ENCODE measurements at places on chromosomes 6 and 20.

GRCh38 chr20:16939051-16939450, 190.9 kb downstream of the OTOR start:
- no peak for DNase-seq

GRCh38 chr6:32529697-32530430, at the start of gene HLA-DRB5:
Gene HLA-DRB5 (minus strand): TSS chr6:32530287. CDS start chr6:32530224, 63 bp downstream.
- DNase-seq, result no peak

GRCh38 chr6:18269253-18269652, 4.9 kb upstream of the DEK start:
- peak; percentile 32 for DNase-seq

DNA sequence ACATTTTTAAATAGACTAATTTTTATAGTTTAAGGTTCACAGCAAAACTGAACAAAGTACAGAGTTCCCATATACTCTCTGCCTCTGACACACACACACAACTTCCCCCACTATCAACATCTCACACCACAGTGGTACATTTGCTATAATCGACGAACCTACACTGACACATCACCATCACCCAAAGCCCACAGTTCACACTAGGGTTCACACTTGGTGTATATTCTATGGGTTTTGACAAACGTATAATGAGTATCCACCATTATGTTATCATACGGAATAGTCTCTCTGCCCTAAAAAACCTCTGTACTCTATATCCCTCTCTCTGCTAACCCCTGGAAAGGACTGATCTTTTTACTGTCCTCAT, 15.6 kb downstream of the TMEM30A start:
- no peak for DNase-seq

- DNase-seq, result no peak
Measured at GRCh38 chr6:13229205-13230085, 98.9 kb downstream of the TBC1D7 start.

- peak; percentile 30 for DNase-seq
Measured at GRCh38 chr6:35052694-35053565, 88.2 kb downstream of the TCP11 start.

DNA sequence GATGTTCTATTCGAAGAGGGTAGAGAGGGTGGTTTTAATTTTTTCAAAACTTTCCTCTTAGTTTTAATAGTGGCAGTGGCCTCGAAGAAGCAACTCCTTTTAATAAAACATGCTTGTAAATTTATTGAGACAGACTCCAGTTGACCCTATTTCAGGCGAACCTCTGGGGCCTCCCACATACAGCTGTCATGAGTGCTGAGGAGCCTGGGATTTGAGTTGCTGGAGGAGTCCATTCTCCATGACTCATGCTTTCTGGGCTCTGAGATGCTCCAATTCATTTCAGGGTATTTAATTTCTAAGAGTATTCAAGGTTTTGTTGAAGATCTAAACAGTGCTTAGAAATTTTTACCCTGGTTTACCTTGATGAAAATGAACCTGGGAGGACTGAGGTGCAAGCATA, 580.4 kb downstream of the CBLN4 start:
- no peak for DNase-seq

GRCh38 chr20:62508641-62509051, 32.9 kb upstream of the GATA5 start:
- no peak for DNase-seq

DNA sequence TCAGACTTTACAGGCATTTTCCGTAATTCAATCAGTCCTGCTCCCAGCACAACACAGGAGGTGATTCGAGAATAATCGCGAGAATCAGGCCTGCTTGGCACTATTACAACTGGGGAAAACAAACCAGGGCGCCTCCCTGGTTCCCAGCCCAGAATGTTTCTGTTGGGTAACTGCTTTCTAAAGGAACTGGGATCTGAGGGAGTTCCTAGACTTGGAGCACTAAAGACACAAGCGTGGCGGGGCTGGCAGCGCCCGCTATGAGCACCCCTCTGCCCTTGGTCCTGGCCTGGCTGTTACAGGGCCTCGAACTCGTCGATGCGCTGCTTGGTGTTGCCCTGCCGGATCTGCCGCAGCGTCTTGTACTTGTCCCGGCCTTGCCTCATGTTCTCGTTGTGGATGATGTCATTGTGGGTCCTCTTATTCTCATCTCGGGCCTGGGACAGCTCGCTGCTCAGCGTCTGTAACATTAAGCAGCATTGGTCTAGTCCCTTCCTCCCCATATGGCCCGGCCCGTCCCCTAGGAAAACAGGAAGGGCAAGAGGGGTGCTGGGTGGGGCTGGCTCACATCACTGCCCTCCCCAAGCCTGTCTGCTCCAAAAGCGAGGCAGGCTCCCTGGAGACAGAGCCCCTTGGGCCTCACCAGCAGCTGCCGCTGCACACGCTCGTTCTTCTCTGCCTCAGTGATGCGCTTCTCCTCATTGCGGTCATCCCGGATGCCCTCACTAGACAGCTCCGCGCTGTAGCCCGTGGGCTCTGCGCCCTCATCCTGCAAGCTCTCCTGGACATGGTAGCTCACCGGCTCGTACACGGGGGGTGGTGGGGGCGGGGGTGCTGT, 52.3 kb downstream of the EZR start:
- no peak for DNase-seq

DNA sequence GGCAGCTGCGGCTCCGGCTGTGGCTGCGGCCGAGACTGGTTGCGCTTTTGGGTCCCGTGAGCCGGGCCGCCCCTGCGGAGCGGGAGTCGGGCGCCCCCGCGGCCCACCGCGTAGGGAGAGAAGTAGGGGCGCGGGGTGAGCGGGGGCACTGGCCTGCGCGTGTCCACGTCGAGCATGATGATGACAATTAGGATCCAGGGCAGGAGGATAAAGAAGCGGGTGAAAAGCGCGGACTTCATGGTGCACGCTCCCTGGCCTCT, 739 bp downstream of the B3GAT2 start:
- DNase-seq, result no peak

- DNase-seq, result no peak
Measured at GRCh38 chr6:257774-258173, 34.5 kb upstream of the DUSP22 start.

GRCh38 chr20:43840382-43841070, 74.1 kb upstream of the TOX2 start:
- DNase-seq, result peak; percentile 24

- no peak for DNase-seq
Measured at GRCh38 chr6:17031961-17032360, 69.9 kb upstream of the STMND1 start.

- no peak for DNase-seq
Measured at GRCh38 chr6:136304410-136304809, 14.8 kb upstream of the BCLAF1 start.

GRCh38 chr6:155472886-155473285, 17.2 kb upstream of the NOX3 start:
- no peak for DNase-seq

DNA sequence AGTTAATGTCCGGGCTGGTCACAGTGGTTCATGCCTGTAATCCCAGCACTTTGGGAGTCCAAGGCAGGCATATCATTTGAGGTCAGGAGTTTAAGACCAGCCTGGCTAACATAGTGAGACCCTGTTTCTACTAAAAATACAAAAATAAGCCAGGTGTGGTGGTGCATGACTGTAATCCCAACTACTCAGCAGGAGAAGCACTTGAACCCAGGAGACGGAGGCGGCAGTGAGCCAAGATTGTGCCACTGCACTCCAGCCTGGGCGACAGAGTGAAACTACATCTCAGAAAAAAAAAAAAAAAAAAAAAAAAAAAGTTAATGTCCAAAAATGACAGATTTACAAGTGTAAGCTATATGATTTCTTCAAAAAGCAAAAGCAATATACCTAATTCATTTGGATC, 124.9 kb downstream of the CCDC170 start:
- DNase-seq, result no peak

- peak; percentile 67 for DNase-seq
Measured at GRCh38 chr20:51412333-51412871, 130.1 kb downstream of the NFATC2 start.

- no peak for DNase-seq
Measured at GRCh38 chr6:120876424-120876823, 457.9 kb downstream of the TBC1D32 start.

- no peak for DNase-seq
Measured at GRCh38 chr20:40457404-40457803, 231.6 kb downstream of the MAFB start.

- DNase-seq, result peak; percentile 84
Measured at GRCh38 chr6:1424306-1424927, 35.0 kb downstream of the FOXF2 start.

GRCh38 chr6:136582711-136583471, 32.7 kb upstream of the MAP7 start:
- peak; percentile 35 for DNase-seq

DNA sequence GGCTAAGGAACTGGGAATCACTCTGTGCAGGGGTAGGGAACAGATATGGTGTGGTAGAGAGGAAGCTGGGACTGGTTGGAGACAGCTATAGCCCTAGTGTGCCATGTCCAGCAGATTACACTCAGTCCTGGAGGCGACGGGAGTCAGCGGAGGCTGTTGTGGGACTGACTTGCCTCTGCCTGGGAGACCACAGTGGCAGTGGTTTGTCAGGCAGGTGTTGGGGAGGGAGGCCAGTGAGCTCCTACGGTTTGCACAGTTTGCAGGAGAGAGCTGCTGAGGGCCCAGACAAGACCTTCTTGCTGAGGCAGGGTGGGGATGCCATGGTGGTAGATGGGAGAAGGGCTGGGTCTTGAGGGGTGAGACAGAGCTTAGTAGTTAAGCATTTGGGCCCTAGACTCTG, 4.9 kb downstream of the PLCG1 start:
- no peak for DNase-seq

GRCh38 chr20:63079971-63080370, 73.2 kb upstream of the BHLHE23 start:
- no peak for DNase-seq
